GM06990 (cell line): ENCODE measurements at places on chromosomes 3 and 15.

DNA sequence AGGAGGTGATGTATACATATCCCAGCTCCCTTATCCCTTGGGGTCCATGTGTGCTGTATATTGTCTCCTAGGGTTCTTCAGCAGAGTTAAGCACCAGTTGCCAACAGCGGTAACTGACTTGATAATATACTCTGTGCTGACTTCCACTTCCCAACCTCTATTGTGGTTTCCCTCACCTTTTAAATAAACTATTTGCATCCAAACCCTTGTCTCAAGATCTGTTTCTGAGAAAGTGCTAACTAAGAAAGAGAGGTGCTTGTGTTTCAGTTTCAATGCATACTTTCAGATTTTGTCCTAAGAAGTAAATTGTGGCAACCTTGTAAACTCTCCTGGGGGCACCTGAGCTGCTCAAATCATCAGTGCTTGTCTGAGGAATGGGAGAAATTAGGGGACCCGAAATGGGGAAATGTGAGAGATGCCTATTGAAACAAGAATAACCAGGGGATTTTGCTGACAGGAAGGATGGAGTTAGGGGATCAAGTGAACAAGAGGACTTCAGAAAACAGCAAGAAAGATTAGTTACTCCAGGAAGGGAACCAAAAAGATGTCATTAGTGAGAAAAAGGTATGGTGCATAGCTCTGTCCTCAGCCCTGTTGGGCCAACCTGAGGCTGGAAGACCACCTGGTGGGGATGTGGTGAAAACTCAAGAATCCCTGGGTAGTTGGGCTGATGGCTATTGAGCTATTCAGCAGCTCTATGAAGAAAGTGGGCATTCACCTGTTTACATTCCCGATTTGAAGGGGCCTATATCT, 50.9 kb upstream of the MRPL3 start:
- peak; percentile 52 for DNase-seq

- peak; percentile 63 for DNase-seq
Measured at GRCh38 chr3:32420126-32421038, 28.7 kb downstream of the CMTM7 start.

DNA sequence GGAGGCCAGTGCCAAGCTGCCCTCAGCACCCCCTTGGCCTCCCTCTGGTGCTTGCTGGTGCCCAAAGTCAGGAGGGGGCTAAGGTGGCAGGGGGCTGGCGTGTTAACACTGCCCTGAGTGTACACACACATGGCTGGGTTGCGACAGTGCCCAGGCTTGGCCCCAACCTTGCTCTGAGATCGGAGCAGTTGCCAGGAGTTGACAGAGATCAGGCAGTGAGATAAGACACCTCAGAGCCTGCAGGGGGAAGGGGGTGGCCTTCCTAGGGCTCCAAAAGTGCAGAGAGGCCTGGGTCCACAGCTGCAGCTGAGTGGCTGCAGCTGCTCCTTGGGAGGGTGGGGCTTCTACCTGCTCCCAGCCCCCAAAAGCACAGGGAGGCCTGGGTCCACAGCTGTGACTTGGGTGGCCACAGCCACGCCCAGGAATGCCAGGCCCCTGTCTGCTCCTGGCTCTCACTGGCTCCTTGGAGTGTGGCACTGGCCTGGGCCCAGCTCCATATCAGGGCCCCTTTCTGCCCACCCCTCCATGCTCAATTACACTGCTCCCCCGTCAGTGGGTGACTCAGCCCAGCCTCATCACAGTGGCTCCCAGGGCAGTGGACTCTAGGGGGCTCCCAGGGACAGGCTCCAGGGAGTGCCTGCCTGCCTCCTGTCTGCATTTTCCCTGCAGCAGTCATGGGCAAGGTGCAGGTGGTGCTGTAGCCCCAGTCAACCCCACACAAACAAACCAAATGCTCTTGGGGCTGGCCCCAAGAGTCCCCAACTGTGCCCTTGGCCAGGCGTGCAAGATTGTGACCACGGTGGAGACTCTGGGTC, 56.4 kb upstream of the C15orf39 start:
- no peak for DNase-seq

DNA sequence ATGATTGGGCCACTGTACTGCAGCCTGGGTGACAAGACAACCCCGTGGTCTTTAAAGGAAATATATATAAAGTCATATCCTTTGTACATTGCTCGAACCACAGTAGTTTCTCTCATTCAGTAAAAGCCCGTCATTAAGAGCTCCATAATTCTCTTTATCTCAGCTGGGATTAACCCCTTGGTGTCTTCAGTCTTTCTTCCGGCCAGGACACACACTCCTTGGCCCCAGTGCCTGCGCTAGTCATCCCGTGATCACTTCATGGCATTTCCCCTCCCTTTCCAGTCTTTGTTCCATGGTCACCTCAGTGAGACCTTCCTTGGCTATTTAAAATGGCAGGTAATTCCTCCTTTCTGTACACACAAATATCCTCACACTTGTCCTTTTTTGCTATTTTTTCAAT, 3.3 kb downstream of the RPL35A start:
- DNase-seq = no peak

GRCh38 chr15:79218588-79219200, 63.8 kb upstream of the ANKRD34C start:
- no peak for DNase-seq

DNA sequence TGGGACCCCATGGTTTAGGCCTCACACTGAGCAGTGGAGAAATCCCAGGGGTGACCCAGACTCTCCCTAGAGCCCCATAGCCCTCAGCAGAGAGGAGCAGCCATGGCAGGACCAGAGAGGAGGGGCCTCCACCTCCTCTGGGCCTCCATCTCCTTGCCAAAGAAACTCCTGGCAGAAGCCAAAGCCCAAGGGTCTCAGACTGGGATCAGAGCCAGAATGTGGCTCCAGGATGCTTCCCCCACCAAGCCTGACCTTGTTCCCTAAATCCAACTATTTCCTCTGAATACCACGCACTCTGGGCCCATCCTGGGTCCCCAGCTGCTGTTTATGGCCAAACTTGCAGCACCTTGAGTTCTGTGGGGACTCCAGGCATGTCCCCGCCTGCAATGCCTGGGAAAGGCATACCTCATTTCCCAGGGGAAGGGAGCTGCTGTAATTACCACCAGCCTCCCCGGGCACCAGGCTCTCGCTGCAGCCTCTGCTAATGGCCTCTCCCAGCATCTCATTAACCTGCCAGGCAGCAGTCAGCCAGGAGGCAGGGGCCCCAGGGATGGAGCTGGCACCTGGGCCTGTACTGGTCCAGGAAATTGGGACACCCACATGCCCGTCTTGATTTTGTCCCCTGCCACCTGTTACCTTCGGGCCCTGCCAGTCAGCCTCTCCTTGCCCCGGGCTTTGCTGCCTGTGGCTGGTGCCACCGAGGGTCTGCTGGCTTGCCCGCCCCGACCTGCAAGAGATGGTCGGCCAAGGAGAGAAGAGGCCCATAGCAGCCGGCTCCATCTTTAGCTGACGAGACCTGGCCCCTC, 4.6 kb downstream of the CCDC9B start:
- no peak for DNase-seq

GRCh38 chr3:48429317-48429959, 448 bp downstream of the PLXNB1 start:
- peak; percentile 67 for DNase-seq

DNA sequence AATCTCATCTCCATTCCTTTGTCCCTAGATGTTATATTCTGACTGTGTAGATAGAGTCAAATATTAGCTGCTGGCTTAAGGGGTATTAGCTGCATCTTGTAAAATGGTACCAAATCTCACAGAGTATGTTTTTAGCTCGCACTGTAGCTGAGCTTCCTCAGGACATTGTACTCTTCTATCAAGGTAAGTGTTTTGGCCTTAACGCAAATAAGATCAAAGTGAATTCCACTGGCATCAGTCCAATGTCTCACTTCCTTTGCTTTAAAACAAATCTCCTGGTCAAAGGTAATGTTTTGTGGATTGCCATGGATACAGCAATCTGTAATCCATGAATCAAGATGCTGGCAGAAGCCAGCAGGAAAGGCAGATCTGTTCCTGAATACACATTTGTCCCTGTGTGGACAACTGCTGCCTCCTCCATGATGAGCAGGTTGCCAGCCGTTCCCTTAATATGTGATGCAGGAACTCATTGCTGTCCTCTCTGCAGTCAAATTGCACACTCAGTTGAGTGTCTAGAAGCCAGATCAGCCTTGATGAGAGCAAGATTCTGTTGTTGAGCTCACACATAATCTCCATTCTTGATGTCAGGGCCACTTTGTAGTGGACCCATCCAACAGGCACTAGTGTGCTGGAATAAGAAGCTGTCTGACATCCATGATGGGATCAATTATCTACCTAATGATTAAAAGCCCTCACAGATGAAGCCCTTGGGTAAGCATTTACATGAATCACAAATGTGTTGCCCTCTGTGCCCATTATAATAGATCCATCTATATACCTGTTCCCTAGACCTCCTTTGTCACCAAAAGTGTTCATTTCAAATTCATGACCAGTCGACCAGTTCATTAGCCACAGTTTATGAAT, 96.6 kb upstream of the AGTR1 start:
- DNase-seq = no peak

DNA sequence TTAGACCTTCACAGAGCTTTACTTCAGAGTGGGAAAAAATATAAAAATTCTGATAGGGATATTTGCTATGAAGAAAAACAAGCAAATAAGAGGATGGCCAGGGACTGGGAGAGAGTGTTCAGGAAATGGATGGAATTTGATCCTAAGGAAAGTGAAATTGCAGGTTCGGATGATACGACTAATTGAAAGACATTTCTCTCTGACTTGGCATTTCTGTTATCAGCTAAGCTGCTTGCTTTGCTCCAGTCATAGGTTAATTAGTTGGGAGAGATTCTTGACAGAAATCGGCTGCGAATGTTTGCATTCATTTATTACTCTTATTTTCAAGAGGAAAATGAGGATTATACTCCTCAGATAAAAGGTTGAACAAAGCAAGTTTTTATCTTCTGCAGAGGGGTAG, 808.7 kb upstream of the NECTIN3 start:
- no peak for DNase-seq

DNA sequence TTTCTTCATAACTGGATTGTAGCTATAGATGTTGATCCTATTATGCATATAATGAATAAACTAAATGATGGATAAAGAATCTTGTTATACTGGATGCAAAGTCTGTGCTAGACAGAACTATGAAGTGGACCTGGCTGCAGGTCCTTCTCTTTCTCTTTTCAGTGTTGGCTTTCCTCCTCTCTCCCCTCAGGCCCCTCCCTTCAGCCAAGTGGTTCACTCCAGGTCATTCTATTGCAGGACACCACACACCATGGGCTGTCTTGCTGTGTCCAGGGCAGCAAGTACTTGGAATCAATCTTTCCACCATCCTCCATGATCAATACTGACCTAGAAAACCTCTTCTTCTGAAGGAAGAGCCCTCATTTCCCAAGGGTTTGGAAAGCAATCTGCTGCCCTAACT, 20.3 kb downstream of the EIF4E3 start:
- no peak for DNase-seq

- no peak for DNase-seq
Measured at GRCh38 chr15:58401276-58401675, 30.5 kb upstream of the LIPC start.

DNA sequence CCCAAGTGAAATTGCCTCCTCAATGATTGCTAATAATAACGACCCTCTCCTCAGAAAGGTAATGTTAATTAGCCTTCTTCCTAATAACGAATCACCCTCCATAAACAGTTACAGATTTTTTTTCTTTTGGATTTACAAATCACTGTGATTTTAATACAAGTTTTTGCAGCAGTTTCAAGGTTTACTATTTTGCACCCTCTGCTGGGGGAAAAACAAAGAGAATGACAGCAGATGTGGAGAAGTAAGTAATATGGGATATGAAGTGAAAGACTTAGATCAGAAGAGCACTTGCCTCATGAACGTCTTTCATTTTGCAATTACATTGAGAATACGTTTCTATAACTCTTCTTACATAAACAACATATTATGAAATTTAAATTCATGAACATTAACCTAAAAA, 16.1 kb upstream of the CNTN3 start:
- DNase-seq = no peak

DNA sequence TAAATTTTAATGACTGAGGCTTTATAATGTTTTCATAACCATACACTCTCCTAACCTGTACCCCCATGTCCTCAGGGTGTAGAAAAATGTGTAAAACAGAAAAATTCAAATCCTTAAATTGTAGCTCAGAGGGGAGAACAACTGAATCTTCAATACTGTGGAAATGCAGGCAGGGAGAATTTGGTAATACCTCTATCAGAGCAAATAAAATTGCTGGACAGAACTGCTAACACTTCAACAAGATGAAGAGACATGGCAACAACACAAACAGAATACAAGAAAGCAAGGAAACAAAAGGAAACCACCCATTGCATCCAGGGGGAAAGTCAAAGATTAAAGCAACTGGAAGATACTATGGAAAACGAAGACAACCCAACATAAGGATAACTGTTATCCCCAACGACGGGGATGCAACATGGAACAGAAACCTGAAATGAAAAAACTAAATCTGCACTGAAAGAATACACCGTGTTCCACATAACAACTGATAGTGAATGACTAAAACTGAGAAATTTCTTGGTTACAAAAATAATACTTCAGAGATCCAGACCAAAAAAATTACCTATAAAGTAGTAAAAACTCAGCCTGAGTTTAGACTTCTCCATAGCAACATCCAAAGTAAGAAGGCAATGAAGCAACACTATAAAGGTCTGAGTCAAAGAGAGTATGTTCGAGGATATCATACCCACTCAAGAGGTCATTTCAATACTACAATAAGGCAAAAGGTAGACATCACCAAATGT, 48.5 kb downstream of the HACD2 start:
- DNase-seq = peak; percentile 49

- DNase-seq = no peak
Measured at GRCh38 chr3:29741231-29741630, 460.4 kb downstream of the RBMS3 start.

DNA sequence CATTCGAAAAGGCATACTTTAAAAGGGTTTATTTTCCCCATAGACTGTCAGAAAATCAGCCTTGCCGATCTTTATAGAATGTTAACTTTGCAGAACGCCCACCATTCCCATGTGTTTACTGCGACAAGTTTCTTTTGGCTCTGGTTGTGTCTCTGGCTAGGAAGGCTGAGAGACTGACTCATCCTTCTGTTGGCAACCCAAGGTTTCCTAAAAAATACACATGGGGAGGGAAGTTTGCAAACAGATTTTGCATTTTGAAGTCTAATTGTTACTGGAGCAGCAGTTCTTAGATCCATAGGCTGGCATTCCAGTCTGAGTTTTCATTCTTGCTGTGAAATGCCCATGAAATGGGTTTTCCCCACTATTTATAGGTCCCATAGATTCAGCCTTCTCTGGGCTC, 37.9 kb upstream of the MINAR1 start:
- no peak for DNase-seq

DNA sequence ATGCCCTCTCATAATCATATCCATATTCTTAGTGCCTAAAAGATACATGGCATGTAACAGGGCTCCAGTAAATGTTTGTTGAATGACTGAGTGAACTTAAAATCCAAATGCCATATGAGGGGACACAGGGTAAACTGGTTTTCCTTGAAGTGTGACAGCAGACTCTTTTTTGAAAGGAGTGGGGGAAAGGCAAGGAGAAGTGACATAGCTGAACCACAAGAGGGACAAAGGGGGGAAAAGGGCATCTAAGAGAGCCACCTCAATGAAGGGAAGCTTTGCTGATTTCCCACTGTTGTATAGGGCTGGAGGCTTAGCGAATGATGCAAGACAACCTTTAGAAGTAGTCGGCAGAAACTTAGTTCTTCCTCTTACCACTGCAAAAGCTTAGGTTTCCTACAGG, 9.1 kb downstream of the TRIM42 start:
- no peak for DNase-seq
